Spinal cord (tissue), 10 donors: ENCODE measurements at places on chromosomes 7 and 10.

DNA sequence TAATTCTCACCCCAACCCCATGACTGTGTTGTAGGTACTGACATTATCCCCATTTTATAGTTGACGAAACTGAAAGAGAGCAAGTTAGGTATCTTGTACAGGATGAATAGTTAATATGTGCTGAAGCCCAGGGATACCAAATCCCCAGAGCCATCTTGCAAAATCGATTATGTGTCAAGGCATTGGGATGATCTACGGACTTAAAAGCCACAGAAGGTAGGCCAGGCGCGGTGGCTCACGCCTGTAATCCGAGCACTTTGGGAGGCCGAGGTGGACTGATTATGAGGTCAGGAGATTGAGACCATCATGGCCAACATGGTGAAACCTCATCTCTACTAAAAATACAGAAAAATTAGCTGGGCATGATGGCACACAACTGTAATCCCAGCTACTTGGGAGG, 242.4 kb upstream of the RHOBTB1 start:
- DNase-seq: no peak

DNA sequence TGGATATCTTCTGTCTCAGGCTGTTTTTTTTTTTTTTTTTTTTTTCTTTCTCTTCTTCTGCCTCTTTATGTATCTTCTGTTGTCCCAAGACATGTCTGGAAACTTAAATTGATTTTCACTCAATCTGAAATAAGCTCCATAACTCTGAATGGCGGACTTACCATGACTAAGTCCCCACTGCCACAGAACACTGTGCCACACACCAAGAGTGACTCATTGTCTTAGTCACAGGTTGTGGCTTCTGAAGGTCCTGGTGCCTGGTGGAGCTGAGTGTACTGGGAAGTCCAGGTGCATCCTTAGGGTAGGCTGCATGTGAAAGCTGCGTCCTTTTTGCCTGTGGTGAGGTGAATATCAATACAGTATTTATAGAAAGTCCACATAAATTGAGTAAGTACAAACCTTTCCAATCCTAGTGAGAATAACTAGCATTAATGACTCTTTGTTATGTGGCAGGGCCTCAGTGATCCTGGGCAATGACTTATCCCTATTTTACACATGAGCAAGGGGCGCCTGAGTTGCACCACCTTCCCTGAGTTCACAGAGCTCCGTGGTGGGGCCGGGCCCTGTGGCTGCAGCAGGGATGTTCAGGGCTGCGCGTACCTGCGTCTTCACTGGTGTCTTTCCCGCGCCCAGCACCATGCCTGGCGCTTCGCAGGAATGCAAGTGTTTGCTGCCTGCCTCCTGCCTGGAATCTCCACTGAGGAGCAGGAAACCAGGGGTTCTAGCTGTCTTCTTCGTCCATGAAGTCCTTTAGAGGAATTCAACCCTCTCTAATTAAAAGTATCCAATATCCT, 4.3 kb downstream of the PFKP start:
- no peak for DNase-seq

DNA sequence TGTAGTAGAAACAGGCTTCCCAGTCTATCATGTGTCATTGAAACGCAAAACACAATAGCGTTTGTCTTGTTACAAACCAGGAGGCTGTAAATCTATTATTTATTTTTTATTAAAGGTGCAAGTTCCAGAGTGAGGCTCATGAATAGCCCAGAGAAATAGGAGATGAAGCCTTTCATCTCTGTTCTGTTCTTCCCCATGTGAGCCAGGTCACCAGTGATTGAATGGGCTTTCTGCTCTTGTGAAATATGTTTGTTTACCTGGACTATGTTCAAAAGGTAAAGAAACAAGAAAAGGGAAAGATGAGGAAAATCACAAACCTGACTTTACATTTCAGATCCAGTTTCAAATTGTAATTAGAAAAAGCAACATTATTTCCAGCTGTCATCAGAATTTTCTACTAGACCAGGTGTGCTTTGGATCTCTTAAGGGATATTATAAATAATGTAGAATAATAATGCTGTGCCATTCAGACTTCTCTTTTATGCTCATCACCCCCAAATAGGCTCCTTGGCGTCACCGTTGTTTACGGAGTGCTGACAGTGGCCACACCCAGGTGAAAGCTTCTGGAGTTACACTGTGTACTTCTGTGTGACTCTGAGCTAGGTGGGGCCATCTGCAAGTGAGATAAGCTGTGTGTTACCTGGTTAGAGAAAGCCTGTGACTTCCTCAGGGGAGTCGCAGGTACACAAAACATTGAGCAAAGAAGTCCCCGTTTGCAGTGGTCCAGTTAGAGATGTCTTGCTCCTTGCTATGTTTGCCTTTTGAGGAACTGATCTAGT, 274.9 kb downstream of the SDK1 start:
- no peak for DNase-seq

DNA sequence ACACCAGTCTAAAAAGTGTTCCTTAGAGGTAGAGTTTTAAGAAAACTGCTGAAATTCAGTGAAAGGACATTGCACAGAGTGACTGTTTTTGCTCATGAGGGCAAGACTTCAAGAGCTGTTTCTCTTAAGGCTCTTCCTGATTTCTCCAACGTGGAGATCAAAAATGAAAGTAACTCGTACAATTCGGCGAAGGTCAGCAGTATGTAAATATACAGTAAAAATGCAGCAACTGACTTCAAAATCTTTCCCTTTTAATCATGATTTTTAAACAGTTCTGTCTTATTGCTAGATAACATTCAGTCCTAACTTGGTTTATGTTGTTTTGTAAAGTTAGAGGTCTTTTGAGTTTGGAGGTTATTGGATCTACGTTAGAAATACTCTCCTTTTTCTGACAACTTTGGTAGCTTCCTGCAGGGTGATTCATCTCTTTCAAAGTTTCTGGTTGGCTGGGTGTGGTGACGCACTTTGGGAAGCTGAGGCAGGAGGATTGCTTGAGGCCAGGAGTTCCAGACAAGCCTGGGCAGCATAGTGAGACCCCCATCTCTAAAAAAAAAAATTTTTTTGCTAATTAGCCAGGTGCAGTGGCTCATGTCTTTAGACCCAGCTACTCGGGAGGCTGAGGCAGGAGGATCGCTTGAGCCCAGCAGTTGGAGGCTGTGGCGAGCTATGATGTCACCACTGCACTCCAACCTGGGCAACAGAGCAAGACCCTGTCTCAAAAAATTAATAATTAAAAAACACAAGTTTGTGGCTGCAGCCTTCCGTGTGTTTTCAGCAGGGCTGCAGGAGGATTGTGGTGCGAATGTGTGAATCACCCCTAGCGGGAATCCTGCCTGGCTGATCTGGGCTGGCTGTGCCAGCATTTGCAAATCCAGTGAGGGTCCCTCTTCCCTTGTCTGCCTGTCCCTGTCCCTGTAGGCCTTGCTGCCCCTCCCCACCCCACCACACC, 29.2 kb upstream of the AP5Z1 start:
- no peak for DNase-seq

DNA sequence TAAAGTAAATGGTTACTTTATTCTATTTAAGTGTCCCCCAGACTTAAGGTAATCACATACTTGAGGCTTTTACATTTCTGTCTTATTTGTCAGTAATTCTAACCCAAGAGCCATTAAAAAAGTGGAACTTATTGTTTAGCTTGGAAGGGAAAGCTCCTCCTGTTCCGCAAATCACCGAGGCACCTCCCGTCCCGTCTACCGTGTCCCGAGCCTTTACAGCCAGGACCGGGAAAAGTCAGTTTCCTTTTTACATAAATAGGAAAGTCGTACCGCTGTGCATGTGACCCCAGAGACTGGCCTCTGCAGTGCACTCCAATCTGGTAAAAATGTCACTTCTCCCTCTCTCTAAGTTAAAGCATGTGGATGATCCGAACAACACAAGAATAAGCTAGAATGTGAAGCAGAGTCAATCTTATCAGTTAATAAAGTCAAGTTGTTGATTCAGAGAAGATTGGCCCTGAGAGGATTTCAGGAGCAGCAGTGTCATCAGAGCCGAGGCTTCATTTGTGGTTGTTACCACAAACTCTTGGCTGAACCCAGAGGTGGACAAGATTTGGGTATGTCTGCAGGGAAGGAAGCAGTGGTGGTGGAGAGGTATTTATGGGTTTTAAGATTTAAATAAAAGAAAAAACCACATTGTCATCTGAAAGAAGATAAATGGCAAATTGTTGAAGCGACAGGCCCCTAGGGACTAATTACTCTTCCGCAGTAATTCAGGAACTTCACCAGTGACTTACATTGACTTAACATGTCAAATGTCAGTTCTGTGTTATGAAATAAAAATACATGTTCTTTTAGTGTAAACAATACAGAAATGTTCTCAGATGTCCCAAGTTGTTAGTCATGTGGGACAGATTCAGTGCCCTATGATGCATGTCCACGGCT, 316.6 kb upstream of the ZNF32 start:
- no peak for DNase-seq

- DNase-seq: no peak
Measured at GRCh38 chr7:50531928-50532327, 33.3 kb downstream of the DDC start.

DNA sequence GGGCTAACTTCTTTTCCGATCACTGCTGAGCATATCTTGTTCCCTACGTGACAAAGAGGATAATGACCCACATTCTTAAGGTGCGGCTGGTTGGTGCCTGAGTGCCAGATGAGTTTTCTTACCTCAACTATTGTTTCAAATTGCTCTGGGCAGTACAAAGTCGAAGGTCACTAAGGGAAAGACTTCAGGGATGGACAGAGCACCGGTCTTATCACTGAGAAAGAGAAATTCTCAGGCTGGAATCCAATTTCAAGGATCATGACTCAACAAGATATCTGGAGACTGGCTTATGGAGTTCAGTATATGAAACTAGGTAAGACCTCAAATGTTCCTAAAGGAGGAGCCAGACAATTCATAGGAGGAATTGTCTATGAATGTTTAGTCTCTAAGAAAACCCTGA, 780.3 kb downstream of the SUGCT start:
- no peak for DNase-seq

GRCh38 chr7:111041577-111041976, 49.4 kb upstream of the LRRN3 start:
- no peak for DNase-seq

DNA sequence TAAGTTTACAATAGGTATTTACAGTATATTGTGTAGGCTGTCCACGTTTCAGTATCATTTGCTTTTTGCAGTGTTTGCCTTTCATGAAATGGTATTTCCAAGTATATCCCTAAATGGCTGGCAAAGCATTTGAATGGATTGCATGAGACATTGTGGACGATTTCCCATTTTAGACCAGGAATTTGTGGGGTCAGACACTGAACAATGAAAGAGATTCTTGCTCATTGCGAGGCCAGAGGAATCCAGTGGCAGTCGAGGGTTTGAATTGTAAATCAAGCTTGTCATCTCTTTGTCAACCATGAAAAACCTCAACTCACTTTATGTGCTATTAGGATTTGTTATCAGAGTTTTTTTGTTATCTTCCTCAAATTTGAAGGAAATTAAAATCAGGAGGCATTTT, 70.8 kb downstream of the CREB5 start:
- DNase-seq: no peak
